Gastroesophageal sphincter (tissue), 4 donors: ENCODE measurements at places on chromosomes 5 and 9. TPM values are rescaled to one million over a fixed set of nuclear protein-coding genes. Genes with fewer than 3 reads are reported as not detected.

DNA sequence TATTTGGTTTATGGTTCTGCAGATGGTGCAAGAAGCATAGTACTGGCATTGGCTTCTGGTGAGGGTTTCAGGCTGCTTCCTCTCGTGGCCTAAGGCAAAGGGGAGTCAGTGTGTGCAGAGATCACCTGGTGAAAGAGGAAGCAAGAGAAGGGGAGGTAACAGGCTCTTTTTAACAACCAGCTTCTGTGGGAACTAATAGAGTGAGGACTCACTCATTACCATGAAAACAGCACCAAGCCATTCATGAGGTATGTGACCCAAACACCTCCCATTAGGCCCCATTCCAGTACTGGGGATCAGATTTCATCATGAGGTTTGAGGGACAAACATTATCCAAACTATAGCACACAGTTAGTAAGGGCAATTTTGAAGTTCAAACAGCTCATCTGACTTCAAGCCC, 263.5 kb downstream of the TMEM38B start:
- no peak for ATAC-seq

DNA sequence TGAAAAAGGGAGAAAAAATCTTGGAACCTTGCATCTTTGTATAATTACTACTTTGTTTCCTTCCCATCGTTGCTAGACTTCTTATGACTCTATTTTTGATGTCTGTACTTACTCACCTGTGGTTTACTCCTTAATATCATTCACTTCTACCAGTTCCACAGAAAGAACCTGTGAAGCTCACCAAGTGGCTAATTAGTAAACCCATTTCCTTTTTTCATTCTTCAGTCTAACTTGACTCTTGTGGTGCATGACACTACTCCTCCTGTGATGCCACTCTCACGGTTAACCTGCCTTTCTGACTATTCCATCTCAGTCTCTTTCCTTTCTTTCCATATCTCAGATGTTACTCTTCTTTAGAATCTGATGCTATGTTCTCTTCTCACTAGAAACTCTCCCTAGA, 14.6 kb downstream of the RECK start:
- no peak for ATAC-seq

DNA sequence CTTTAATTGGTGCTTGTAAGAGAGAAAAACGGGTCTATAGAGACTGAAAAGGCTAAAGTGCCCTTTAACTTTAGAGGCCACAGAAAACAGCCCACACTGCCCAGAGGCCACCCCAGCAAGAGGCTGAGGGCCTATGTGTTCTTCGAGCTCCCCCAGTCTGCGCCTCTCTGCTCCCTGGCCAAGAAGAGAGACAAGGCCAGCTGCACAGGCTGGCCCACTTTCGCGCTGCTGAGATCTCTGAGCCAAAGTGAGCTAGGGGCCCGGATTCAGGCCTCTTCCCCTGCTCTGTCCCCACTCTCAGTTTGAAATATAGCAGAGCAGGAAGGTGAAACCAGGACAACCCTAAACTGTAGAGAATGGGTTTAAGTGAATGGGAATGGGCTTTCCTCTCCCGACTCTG, 132.0 kb upstream of the TRIM32 start:
- ATAC-seq = no peak

Gene EGFL7
- total RNA-seq = 38.8 TPM

Gene CDC14B
- 28.8 TPM for total RNA-seq

Gene SPATA31D4
- not detected for total RNA-seq
